ENCODE measurements at places on chromosomes 7 and 10.

DNA sequence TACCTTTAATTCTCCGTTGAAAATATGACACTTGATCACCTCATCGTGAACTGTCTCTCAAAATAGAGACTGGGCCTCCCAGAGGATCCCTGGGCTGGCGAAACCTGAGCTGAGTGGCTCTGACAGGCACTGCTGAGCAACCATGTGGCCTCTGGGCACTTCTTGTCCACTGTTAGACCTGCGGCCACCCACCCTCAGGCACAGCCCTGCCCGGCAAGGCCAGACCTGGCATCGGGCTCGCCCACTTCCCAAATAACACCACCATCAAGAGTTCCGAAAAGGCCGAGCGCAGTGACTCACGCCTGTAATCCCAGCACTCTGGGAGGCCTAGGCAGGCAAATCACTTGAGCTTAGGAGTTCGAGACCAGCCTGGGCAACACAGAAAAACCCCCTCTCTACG, 82.5 kb downstream of the COBL start:
- DNase-seq = no peak

- no peak for DNase-seq
Observed at GRCh38 chr10:49592726-49593563, 17.2 kb upstream of the SLC18A3 start.

DNA sequence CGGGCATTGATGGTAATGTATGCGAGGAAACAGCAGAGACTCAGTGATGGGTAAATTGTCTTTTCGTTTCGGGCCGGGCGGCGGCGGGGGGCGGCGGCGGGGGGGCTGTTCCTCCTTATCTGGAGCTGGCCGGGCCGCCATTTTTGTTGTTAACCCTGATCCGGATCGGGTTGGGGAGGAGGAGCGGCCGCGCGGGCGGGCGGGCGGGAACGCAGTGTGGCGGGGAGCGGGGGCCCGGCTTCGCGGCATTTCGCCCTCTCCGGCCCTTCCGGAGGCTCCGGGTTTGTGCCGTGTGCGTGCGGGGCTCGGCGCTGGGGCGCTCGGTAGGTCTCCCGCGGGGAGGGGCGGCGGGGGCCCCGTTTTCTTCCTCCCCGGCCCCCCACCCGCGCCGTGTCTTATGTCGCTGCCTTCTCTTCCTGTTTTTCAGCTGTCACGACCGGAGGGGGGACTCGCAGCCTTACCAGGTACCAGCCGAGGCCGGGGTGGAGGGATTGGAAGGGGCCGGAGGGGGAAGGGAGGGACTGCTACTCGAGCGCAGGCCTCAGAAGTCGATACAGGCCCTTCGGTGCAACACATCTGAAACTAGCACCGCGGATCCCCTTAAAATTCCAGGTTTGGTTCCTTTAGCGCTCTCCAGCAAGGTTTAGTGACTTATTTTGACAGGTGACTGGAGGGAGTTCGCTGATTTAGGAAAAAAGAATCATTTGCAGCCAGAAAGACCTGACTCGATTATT, 820 bp downstream of the WAC start:
- no peak for DNase-seq

- DNase-seq = no peak
Observed at GRCh38 chr7:30159163-30159562, 24.4 kb downstream of the MTURN start.

DNA sequence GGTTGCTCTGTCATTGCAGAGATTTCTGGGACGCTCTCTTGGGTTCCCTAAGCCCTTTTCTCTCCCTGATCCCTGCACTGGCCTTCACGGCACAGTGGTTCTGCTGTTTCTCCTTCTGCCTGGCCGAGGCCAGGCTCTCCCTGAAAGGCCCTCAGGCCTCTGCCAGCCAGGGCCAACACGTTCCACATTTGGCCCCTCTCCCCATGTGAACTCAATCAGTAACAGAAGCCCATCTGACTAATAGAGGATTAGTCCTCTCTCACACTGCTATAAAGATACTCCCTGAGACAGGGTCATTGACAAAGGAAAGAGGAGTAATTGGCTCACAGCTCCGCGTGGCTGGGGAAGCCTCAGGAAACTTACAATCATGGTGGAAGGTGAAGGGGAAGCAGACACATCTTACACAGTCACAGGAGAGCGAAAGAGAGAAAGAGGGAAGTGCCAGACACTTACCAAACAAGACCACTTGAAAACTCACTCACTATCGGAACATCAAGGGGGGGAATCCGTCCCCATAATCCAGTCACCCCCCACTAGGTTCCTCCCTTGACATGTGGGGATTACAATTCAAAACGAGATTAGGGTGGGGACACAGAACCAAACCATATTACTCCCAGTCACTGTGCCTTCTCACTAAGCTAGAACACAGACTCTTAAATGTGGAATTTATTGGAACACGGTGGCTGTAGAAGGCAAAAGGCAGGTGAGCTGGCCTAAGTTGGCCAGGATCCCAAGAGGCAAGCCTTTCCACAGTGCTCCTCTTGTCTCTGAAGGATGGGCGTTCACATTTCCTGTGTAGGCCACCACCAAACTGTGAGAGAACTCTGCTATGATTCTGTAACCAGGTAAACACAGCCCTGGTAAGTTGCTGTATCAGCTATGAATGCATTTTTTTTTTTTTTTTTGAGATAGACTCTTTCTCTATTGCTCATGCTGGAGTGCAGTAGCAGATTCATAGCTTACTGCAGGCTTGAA, 8.8 kb downstream of the FZD8 start:
- no peak for DNase-seq

- DNase-seq = no peak
Observed at GRCh38 chr10:71423250-71423649, 26.5 kb downstream of the CDH23 start.

GRCh38 chr10:29923416-29923965, 135.9 kb downstream of the JCAD start:
- DNase-seq = no peak

- DNase-seq = no peak
Observed at GRCh38 chr7:4845740-4846142, 16.1 kb downstream of the PAPOLB start.

Measured in NCI-H1417 treated with DMSO at 0.1 percent for 48 hours (cell line).